ENCODE measurements at places on chromosomes 12 and 14.

DNA sequence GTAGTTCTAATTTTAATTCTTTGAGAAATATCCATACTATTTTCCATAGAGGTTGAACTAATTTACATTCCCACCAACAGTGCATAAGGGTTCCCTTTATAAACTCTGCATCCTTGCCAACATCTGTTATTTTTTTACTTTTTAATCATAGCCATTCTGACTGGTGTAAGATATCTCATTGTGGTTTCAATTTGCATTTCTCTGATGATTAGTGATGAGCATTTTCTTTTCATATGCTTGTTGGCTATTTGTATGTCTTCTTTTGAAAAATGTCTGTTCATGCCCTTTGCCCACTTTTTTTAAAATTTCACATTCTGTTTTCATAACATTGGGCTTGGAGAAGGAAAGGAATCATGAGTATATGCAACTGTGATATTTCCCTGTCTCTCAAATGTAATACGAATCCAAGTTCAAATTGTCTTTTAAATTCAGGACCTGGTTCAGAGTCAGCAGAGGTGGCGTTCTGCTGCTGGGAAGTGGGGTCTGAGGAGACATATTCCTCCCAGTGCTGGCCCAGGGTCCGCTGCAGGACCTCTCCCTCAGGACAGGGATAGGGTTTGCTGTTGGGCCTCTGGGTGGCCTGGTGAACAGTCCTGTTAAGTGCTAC, 81.2 kb upstream of the ETV6 start:
- DNase-seq = no peak

GRCh38 chr12:73867147-73867546, 670.5 kb upstream of the ATXN7L3B start:
- no peak for DNase-seq

- DNase-seq = no peak
Observed at GRCh38 chr12:43063650-43064049, 474.1 kb upstream of the PRICKLE1 start.

- no peak for DNase-seq
Observed at GRCh38 chr12:105933671-105934665, 204.8 kb downstream of the NUAK1 start.

DNA sequence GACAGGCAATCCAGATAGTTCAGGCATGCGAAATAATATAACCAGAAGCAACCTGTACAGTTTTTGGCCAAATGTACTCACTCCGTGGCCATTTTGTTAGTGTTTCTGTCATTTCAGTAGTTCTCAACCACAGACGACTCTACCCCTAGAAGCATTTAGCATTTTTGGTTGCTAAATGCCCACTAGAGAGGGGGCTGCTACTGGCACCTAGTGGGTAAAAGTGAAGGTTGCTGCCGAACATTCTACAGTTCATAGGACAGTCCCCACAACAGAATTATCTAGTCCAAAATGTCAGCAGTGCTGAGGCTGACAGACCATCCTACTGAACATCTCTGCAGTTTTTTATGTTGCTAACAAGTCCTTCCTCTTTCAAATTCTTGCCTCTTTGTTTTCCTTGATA, 107.4 kb downstream of the TSHR start:
- DNase-seq = no peak

DNA sequence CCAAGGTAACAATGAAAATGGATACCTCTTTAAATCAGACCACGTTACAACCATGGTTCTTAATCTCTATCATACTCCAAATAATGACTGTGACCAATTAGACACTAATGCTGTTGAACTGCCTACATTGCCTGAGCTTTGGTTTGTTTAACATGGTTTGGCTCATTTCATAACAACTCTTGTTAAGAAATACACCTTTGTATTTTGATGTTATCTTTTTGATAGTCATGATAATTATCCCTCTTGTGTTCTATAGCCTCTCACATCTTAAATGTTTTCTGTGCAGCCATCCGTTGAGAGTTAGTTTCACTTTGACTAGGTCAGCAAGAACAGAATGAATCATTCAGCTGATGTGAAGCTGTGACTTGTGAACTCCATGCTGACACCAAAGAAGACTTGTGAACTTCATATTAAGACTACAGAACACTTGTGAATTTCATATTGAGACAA, 75.5 kb upstream of the RERGL start:
- no peak for DNase-seq

GRCh38 chr12:42767326-42767954, 177.9 kb upstream of the PRICKLE1 start:
- DNase-seq = no peak

- no peak for DNase-seq
Observed at GRCh38 chr12:17326649-17327048, 720.7 kb upstream of the LMO3 start.

- DNase-seq = no peak
Observed at GRCh38 chr14:20811986-20812975, 9.6 kb upstream of the RNASE1 start.

- no peak for DNase-seq
Observed at GRCh38 chr14:68952531-68953195, 26.4 kb downstream of the ACTN1 start.

- no peak for DNase-seq
Observed at GRCh38 chr14:99257673-99258221, 14.2 kb downstream of the BCL11B start.

DNA sequence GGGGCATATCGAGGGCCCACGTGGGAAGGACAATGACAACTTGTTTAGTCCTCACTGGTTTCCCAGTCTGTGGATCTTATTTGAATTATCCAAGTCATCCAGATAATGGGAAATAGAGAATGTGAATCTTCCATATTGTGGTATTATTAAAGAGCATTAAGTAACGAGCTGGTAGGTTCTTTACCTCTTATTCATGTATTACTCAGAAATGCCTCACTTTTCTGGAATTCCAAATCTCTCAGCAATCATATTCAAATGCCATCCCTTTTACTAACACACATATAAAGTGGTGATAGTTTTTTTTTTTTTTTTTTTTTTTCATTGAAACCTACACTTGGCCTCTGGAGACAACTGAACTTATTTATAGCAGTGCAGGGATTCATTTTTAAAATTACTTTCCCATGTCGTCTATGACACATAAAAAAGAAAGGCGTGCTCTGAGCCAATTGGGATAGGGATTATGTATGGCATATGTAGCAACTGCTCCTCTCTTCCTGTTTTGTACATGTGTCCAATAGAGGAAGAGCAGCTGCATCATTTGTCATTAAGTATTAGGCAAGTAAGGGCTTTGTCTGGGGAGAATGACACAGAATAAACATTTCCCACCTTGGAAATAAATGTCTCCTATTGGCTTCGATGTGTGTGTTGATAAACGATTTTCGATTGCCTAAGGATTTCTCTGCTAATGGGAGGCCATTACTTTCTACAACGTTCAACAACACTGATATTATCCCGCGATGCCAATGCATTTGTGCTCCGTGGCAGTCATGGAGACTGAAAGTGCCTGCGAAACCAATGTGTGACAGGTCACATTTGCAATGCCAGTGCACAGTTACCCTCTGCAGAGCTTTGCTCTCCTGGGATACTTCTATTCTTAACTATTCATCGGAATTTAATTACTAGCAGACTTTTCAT, 78.6 kb upstream of the IFNG-AS1 start:
- DNase-seq = no peak

DNA sequence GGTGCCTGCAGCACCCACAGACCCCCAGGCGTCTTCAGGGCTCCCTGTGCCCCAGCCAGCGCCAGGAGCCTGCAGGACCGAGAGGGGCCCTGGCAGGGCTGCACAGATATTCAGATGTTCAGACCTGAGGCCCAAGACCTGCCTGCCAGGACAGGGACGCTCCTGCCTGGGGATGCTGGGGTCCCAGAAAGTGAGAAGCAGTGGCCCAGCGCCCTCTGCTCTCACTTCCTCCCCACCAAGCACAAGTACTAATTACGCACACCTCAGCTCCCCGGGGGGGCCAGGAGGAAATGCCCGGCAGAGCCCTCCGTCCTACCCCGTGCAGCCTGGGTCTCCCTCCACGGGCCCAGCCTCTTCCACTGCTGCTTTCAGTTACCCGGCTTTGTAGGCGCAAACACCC, 28.8 kb upstream of the INF2 start:
- DNase-seq = no peak

DNA sequence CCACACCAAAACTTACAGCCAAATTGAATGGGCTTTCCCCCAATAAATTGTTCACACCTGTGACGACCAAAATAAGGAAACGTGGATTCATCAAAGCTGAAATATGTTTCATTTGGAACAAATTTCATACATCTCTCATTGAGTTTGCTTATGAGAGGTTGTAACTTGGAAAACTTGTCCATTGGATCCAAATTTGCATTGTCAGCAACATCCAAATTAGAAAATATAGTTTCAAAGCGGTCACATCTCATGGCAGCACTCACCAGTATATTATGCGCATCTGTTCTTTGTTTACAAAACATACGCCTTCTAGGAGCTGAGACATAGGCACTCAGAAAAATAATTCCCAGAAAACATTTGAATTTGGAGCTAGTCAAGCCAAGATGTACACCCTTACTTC, 1028.2 kb upstream of the USP15 start:
- DNase-seq = no peak

DNA sequence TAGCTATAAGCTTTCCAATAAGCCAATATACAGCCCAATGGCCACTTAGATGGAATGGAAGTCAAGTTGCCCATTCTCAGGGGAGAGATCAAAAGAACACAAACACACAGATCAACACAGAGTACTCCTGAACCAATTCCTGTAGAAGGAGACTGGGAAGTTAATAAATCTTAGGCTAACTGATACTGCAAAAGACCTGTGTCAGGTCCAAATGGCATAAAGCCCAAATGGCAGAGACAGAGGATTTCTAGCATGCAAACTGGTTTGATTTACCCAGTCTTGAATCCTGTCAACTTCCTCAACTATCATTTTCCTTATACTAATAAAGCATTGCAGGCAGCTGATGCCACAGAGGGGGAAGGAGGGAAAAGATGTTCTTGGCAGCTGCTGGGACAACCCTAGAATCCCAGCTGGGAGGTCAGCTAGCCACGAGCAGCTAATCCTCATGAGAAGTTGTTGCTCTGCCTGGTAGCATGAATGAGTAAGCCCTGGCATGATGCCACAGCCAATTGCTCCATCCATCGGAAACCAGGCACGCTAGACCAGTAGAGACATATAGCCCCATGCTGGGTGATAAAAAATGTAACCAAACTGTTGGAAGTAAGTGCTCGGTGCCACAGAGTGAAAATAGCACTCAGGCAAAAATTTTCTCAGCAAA, 26.2 kb downstream of the ANG start:
- DNase-seq = no peak

DNA sequence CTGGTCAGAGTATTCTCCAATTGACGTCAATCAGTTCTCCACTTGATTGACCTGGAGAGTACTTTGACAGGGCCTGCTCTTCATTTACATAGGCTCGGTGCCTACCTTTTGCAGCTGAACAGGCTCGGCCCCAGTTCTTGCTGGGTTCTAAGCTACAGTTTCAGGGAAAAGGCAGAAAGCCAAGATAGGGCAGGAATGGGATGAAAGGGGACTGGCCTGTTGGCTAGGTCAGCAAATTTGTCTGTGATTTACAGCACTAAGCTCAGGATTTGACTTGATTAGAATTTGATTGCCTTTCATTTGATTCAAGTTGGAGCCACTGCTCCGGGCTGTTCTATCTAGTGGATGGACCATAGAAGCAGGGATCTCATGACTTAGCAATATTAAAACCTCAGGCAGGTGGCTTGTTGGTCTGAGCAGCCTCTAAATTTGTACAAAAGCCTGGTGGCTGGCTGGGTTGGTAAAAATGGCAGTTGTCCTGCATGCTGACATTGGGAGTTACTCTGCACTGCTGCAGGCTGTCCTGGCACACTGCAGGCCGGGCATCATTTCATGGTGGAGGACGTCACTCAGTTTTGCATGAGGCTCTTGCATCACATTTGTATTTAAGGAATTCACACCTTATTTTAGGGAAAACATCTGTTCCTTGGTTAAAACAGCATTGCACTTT, 71.8 kb downstream of the BICD1 start:
- DNase-seq = no peak

- no peak for DNase-seq
Observed at GRCh38 chr12:2673966-2674810, 120.6 kb upstream of the FKBP4 start.

Measured in activated T-helper 9 cell treated with anti-CD3 and anti-CD28 coated beads, Interleukin-2, amount 50 U/mL, for 16 hours (primary cell).